ENCODE measurements at places on chromosomes 12 and 14. TPM values are rescaled to one million over a fixed set of nuclear protein-coding genes. Genes with fewer than 3 reads are reported as not detected.

RASSF3 gene
- total RNA-seq: 15.7 TPM

KLRD1 gene
- not detected for total RNA-seq

SERPINA6 gene
- not detected for total RNA-seq

LRRC10 gene
- not detected for total RNA-seq

ACOT4 gene
- total RNA-seq: 0.69 TPM

ADAM21 gene
- 1.3 TPM for total RNA-seq

CSRP2 gene
- 68.5 TPM for total RNA-seq

DNA sequence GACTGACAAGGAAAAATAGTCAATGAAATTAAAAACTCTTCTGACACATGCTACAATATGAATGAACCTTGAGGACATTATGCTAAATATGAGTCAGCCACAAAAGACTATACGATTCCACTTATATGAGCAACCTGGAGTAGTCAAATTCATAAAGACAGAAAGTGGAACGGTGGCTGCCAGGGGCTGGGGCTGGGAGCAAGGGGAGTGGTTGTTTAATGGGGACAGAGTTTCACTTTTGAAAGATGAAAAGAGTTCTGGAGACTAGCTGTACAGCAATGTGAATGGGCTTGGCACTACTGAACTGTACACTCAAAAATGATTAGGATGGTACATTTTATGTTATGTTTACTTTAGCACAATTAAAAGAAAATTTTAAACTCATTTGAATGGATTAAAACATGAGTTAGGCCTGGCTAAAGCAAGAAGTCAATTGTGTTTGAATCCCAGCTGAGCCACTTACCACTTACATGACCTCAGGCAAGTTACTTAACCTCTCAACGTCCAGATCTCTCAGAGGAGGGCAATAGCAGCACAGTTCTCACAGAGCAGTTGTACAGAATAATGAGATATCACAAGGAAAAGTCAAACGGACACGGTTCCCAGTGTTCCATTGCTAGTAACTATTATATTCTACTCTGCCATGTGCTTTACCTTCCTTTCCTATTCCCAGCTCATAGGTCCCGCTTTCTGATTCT lies 102.5 kb downstream of the SPTSSA start:
- DNase-seq: no peak

- DNase-seq: no peak
Measured at GRCh38 chr14:22370084-22370847, 218.8 kb downstream of the DAD1 start.

DNA sequence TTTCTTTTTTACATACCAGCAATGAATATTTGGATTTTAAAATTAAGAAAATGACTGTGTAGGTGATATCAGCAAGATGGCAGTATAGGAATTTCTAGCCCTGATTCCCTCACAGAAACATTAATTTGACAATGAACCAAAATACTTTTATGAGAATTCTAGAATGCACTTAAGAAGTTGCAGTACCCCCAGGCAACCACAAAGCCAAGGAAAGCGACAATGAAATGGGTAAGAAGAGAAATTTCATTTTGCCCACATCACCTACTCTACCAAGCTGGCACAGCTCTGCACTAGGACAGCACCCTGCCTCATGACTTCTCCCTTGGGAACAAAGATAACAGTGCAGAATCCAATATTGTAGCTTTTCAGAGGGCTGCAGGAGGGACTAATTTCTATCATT lies 6.6 kb downstream of the OR9K2 start:
- no peak for DNase-seq

DNA sequence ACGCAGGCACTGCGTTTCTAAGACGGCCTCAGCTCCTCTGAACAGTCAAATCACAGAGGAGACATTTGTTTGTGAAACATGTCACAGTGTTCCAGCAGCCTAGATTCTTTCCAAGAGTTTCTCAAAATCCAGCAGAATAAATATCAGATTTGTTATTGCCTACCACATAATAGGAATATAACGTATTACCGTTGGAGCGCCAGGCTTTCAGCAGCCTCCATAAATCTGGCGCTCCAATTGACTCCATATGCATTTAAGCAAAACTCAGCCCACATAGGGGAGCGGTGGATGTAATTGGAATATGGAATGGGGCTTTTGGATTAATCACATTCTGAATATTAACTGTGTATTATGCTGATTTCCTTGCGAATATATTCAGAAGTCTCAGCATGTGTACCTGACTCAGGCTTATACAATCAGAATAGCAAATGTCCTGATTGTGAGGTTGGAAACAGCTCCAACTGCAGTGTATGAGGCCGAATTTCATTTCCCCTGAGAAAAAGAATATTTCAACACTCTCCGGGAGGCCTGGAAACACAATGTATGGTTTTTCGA lies 174.0 kb downstream of the ASCL4 start:
- no peak for DNase-seq

- DNase-seq: no peak
Measured at GRCh38 chr14:77507762-77508161, 9.1 kb upstream of the ISM2 start.

DNA sequence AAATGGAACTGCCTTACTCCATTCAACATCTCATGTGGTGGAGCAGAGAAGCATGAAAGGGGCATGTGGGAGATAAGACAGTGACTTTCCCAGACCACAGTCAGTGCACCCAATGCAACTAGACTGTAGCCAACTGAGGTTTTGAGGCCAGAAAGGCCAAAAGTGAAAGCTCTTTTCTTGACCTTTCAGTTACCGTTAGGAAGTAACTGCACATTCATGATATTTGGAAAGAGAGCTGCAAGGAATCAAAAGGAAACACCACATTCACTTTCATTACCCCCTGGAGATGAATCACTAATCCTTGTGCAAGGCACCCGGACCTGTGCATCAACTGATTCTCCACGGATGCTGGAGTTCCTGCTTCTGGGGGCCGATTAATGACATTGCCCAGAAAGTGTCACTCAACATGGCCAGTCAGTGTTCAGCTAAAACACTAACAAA lies 72.9 kb upstream of the ELK3 start:
- DNase-seq: peak; percentile 42

DNA sequence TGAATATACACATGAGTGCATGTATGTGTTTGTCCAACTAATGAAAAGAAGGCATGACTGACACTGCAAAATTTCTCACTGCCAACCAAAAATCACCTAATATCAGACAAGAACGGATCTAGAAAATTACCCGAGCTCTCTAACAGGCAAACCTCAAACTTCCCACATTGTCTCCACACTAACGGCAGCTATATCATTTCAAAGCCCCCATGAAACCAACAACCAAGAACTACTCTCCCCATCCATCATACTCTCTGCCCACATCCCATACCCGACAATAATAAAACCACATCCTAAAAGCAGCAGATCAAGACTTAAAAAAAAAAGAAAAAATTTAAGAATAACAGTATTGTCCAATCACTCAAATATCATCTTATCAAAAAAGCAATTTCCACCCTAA lies 227.1 kb downstream of the CEP128 start:
- no peak for DNase-seq

DNA sequence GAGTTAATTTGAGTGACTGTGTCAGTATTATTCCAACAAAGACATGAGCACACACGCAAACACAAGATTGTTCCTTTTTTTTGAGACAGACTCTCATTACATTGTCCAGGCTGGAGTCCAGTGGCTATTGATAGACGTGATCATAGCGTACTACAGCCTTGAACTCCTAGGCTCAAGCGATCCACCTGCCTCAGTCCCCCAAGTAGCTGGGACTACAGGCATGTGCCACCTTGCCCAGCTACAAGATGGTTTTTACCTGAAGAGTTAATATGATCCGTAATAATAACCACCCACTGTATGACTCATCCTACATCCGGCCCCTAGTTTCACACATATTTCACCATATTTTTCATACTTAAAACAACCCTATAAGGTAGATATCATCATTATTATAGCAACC lies 26.8 kb downstream of the BCAT1 start:
- no peak for DNase-seq

DNA sequence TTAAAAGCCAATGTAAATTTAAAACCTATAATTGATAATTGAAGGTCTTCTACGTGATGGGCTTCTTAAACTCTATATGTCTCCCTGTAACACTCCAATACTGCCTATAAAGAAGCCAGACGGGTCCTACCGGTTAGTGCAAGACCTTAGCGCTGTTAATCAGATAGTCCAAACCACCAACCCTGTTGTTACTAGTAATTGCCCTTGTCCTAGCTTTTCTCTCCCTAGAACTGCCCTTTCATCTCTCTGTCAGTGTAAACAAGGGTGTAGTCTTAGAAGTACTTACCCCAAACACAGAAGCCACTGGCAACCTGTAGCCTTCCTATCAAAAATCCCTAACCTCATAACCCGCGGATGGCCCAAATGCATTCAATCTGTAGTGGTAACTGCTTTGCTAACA lies 243.0 kb upstream of the DIO3 start:
- no peak for DNase-seq

DNA sequence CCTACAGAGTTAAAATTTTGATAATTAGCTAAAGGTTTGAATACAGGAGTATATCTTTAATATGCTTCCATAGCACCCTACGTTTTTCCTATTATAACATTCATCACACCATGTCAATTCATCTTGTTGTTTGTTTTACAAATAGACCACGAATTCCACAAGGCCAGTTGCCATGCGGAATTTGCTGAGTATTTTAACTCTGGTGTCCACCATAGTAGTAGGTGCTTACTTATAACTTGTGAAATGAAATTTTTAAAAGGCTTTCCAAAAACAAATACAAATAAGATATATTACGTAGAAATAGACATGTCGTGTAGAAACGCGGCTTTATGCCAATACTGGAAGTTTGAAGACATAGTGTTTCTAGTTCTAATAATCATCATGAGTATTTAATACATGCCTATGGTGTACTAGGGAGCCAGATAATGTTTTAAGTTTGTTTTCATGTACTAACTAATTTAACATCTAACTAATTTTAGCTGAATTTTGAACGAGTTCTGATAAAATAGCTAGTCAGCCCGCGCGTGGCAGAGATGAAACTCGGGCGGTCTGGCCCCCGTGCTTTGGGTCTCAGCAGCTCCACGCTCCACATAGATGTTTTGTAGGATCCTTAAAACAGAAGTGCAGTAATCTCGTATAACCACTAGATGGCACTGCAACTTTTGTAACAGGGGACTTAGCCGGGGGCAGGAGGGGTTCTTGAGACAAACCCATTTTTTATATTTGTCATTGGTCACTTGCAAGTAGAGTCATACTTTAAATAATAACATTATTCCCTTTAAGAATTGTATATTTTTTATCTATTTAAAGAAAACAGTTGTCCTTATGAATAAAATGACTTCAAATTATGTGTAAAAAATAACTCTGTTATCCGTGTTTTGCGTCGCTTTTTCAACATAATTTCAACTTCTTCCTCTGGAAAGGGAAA lies 10.2 kb downstream of the CD69 start:
- peak; percentile 61 for DNase-seq

GRCh38 chr14:69580009-69580577 lies 5.4 kb upstream of the CCDC177 start:
- DNase-seq: peak; percentile 58

DNA sequence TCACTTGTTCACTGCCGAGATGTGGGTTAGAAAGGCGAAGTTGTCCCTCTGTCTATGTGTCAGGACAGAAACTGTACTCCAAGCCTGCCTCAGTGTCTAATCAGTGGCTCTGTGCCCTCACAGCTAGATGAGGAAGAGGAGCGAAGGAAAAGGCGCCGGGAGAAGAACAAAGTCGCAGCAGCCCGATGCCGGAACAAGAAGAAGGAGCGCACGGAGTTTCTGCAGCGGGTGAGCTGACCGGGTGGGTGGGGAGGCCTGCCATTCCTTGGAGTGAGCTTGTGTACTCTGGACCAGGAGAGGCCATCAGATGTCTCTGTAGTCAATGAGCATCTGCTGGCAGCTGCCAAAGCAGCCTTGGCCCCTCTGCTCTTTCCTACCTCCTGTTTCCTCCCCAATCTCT lies 33.5 kb downstream of the JDP2 start:
- no peak for DNase-seq

GRCh38 chr12:127687181-127687580 lies 579.8 kb upstream of the TMEM132C start:
- no peak for DNase-seq

- DNase-seq: no peak
Measured at GRCh38 chr14:53020193-53020932, 69.5 kb upstream of the FERMT2 start.

DNA sequence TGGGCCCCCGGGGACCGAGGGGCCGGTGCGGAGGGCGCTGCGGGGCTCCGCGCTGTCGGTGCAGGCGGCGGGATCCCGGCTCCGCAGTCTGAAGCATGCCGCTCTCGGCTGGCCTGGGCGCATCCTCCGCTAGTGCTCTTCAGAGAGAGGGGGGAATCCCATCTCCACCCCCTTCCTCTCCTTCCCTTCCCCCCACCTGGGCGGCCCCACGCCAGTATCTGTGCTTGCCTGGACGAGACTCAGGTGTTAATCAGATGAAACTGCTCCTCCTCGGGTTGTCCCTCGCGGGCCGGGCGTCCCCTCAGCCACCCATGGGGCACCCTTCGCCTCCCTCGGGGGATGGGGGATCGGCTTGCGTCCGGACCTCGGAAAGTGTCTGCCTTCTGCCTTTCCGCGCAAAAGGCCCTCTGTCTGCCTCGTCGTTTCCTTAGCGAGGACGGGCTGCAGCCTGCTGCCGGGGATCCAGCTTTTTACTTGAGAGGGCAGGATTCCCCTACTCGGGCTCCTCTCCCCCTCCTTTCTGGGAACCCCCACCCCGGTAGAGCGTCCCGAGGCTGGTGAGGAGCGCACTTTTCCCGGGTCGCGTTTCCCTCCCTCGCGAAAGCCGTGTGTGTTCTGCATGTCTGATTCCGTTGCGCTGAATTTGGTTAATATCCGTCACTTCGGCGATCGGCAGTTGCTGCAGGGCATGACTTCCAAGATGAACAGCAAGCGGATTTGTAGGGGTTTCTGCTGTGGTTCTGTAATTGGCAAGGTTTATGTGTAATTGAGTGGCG lies 1.1 kb downstream of the GPHN start:
- DNase-seq: peak; percentile 18
